ENCODE measurements at places on chromosomes 5 and 9.
A peak's percentile ranks its signal among the peaks of the same experiment; 100 is the strongest.

DNA sequence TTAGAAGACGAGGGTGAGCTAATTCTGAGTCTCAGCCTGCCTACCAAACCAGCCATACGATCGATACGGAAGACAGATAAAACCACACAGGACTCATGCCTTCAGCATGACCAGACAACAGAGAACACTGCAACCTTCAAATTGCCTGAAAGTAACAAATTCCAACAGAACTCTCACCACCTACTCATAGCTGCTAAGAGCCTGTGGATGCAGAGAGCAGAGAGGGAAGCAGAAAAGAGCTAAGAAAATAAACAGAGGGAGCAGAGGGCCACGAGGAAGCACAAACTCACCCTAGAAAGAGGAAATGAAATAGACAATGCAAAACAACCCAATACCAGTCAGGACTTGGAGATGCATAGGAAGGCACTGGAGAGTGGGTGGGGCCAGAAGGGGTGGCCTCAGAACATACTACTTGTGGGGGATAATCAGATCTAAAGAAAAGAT is 86.7 kb upstream of the TAS2R1 start:
- no peak for DNase-seq

DNA sequence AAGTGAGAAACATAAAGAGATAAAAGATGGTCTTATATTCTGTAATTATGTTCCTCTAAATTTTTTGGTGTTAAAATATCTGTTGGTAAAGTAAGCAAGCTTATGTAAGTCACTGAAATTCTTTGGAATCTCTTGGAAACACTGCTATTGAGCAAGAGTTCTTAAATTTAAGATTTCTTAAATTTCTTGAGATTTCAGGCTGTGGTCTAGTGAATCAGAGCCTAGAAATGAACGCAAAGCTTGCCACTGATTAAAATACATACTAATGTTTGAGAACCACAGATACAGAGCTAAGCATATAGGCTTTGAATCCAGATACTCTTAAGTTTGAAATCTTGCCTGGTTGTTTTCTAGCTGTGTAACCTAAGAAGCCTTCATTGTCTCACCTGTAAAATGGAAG is 133.4 kb downstream of the TRPM3 start:
- DNase-seq, result no peak

- DNase-seq, result no peak
These were observed 35.7 kb downstream of the RASGRF2 start for GRCh38 chr5:80995908-80996307.

DNA sequence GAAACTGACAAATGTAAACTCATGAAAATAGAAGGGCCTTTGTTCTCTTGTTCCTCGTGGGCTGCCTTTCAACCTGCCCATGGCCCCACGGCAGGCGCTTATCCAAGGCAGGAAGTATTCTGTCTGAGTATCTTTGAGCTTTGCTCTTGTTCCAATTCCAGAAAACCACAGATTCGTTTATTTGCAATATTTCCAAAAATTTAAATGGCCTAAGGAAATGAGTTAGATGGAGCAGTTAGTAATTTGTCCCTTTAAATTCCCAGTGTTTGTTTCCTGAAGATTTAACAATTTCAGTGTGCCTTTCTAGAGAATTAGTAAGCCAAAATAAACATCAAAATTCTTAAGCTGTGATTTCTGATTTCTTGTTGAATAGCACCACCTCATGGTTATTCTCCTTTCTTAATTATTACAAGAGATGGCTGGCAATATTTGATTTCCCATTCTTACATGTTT is 299.4 kb upstream of the RASA1 start:
- peak; percentile 21 for DNase-seq

DNA sequence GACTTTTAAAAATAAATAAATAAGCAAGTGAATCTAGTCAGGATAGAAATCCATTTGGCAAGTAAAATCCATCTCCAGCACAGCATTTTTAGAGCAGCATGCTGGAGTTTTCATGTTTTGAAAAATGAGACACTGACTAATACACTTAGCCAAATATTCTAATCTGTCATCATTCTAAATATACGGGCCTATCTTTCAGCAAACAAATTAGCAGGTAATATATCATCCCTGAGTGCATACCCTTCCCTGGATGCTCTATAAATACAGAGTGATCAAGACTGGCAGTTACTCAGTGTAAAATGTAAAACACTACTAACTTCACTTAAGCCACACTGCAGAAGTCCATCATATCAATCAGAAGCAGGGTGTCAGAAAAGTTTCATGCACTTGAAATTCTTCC is 58.4 kb downstream of the MLLT3 start:
- DNase-seq, result no peak

DNA sequence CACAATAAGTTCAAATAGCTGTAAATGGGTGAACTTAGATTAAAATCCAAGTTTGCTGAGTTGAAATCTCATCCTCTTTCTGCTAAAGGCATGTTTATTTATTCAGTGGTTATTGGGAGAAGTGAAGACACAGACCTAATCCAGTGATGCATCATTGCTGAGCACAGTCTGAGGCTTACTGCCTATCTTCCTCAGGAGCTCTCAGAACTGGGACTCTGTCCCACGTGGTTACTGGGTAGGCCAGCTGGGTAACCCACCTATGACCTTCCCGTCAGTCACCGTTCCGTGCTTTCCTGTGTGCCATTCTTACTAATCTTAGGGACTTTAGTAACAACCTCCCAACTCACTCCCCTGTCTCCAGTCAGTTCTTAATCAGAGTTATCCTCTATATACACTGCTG is 226.8 kb upstream of the ATP10B start:
- DNase-seq, result no peak

DNA sequence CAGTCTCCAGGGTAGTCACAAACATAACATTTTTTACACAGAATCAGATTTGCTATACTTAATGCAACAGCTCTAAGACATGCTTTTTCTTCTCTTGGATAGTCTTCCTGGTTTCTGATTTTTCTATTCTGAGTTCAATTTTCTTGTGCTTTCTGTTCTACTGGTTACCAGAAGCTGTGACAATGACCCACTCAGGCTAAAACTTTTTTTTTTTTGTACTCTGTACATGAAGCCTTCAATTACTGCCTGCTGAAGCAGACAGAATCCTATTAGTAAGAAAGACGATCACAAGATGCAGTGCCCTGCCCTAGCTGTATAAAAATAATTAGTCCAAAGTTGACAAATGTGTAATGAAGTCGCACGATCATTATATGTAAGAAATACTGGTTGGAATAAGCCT is 231.1 kb upstream of the TBCA start:
- DNase-seq, result no peak

DNA sequence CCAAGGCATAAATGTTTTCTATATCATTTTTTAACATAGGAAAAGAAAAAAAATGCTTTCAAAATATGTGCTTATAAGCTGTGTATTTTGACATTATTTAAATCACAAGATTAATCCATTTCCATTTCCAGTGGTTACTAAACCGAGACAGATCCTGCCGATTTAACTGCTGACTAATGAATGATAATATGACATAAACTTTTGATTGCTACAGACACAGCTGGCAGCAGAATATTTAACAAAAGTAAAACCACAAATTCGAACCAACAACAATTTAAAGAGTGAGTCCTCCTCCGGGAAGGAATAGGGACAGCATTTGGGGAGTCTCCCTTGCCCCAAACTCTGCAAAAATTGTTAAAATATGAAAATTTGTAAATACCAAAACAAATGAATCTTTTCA is 401.3 kb upstream of the DAB2 start:
- DNase-seq, result no peak

GRCh38 chr9:81245254-81245956 is 443.9 kb downstream of the TLE1 start:
- DNase-seq, result no peak

DNA sequence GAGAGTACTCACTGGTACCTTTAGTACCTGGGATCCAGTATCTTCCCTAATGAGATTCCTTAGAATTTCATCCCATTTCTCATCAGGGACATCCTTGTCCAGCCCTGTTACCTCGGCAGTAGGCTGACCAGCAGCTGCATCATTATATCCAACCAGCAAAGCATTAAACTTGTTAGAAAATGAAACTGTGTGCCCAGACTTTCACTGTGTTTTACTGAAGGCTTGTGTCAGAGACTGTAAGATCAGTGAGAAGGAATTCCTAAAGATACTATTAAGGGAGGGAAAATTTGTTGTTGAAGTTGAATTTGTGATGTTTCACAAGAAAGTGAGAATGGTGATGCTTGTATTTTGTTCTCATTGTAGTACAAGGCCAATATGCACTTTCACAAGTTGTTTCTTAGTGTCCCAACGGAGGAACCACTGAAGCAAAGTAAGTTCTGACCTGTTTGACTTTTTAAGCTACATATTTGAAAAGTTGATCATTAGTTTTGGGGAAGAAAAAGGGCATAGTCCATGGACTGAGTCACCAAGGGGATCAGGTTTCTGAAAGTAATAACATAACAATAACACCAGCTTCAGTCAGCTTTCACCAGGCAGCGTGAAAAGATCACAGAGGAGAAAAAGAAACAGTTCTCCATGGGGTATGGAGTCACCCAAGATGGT is 48.8 kb downstream of the GRAMD2B start:
- no peak for DNase-seq

GRCh38 chr9:133470427-133470924 is 8.4 kb downstream of the SLC2A6 start:
- no peak for DNase-seq

- DNase-seq, result no peak
These were observed 21.4 kb upstream of the FLT4 start for GRCh38 chr5:180670586-180671359.

All from left renal pelvis (tissue), 4 donors.